ENCODE measurements at places on chromosomes 12 and 14.

DNA sequence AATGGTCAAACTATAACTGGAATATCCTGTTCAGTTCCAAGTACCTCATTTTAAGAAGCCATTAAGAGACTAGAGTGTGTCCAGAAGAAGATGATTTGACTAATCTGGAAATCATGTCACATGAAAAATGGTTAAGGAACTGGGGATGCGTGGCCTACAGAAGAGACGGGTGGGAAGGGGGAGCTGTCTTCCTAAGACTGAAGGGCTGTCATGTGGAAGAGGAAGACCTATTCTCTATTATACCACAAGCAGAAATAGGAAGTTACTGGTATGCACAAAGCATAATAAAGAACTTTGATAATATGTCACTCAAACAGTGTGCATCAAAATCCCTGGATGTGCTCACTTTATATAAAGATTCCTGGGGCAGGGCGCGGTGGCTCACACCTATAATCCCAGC lies 50.3 kb downstream of the HECTD4 start:
- DNase-seq: no peak

DNA sequence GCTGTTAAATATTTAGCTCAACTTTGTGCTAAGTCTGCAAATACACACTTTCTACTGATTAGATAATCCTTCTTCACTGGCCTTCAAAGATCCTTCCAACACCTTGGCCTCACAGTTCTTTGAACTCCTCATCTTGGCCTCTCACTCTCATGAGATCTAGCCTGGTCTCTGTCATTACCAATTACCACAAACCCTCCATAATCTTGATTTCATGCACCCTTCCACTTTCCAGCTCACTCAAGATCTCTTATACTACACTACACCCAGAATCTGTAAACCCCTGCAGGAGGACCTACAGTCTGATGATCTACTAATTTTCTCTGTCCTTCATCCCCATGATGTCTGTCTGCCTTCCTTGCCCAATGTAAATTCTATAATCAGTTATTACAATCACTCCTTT lies 71.1 kb downstream of the DUSP16 start:
- no peak for DNase-seq

DNA sequence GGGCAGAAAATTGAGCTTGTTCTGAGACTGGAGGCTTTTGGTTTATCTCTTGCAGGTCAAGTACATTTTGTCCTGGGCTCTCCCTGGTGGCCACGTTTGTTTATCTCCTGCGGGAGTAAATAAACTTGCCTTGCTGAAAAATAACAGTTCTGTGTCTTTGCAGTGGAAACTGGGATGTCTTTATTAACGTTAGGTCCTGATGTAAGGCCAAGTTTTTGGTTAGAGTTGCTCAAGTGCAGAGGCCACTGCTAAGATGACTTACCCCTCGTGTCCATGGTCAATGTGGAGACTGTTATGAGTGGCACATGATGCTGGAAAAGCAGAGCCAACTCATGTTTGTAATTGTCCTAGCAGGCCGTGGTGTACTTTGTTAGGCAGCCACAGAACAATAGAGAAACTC lies 3.8 kb downstream of the PTPN11 start:
- DNase-seq: no peak

DNA sequence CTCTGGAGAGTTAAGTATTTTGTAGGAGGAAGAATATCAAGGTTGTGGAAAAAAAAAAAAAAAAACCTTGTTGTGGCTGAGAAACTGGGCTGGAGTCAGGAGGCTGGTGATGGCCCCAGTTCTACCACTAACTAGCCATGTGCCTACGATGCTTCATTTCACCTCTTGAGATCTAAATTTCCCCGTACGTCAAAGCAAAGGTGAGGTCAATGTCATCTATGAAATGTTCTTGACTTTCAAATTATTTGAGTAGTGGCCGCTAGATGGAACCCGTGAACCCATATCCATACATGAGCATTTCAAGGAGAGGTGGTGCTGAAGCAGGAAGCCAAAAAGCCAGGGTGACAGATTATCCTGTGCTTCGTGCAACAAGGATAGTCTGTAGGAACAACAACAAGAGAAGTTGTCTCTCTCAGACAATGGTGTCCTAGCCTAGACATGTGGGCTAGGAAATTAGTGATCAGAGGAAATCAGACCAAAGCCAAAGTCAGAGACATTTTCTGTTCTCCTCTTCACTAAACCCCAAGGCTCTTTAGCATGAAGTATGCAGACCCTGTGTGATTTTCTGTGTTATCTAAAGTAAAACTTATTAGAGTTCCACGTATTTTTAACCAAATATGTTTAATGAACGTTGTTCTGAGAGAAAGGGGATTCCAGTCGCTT lies 95.5 kb upstream of the ETV6 start:
- peak; percentile 43 for DNase-seq

- no peak for DNase-seq
Measured at GRCh38 chr12:100793182-100793581, 1.4 kb upstream of the ANO4 start.

DNA sequence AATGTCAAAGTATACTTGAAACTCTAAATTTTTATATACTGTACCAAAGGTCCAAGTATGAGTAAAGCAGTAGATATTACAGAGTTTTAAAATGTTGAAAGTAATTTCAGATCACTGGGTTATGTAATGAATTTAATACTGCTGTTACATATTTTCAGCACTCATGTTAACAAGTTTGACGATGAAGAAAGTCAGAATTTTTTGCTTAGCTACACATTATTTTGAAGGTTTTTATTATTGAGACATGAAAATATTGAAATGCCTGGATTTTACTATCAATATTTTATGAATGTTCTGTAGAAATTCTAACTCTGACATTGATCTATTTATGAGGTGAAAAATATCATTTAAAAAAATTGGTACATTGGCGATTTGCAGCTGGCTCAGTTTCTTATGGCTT lies 1030.3 kb downstream of the FSCB start:
- no peak for DNase-seq

GRCh38 chr14:94110552-94111181 lies at the start of gene IFI27:
Gene IFI27 (plus strand): TSS chr14:94110736.
- no peak for DNase-seq

Measured in NCI-H446 (cell line).